ENCODE measurements at places on chromosomes 13 and 19.

DNA sequence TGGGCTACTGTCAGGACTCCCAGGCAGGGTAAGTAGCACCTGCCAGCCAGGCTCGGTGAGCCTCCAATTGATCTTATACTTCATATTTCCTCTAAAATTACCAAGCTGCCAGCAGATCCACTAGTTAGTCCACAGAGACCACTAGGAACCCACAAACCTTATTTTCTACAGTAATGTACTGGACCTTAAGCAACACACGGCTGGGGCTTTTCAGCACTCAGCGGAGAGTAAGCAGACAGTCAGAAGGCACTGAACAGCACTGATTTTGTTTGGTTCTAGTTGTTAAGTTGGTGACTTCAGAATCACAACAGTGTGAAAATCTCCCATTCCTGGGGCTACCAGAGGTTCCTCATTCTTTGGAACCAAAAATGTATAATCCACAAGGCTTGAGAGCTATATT, 56.1 kb downstream of the MRPL57 start:
- DNase-seq = peak; percentile 53

DNA sequence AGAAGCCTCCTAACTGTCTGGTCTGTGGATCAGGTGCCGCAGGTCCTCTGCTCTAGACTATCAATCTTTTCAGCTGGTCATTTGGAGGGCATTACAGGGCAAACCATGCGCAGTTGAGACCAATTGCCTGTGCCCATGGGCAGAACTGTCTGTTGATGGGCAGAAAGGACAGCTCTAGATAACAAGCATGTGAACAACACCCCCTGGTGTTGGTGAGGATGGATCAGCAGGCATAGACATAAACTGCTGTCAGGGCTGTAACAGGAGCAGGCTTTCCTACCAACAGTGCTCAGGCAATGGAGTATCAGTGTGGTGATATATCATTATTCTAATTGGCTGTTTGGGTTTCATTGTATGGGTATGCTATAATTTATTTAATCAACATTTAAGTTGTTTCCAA, 104.7 kb upstream of the KL start:
- peak; percentile 54 for DNase-seq

GRCh38 chr13:41547251-41548000, 90.1 kb downstream of the RGCC start:
- DNase-seq = no peak

DNA sequence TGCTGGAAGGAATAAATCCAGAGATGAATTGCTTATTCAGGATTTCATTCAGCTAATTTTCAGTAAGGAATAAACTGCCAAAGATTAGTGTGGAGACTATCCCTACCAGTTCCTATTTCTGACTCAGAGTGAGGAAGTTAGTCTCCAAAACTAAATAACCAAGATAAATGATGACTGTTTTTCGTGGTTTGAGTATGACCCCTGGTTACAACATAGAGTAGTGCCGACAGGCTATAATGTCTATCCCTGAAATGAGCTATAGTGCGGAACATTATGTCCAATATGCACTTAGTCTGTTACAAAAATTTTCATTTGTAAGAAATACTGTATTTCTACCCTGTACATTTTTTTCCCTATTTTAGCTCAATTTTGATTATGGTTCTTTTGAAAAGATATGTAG, 51.4 kb downstream of the NBEA start:
- no peak for DNase-seq

DNA sequence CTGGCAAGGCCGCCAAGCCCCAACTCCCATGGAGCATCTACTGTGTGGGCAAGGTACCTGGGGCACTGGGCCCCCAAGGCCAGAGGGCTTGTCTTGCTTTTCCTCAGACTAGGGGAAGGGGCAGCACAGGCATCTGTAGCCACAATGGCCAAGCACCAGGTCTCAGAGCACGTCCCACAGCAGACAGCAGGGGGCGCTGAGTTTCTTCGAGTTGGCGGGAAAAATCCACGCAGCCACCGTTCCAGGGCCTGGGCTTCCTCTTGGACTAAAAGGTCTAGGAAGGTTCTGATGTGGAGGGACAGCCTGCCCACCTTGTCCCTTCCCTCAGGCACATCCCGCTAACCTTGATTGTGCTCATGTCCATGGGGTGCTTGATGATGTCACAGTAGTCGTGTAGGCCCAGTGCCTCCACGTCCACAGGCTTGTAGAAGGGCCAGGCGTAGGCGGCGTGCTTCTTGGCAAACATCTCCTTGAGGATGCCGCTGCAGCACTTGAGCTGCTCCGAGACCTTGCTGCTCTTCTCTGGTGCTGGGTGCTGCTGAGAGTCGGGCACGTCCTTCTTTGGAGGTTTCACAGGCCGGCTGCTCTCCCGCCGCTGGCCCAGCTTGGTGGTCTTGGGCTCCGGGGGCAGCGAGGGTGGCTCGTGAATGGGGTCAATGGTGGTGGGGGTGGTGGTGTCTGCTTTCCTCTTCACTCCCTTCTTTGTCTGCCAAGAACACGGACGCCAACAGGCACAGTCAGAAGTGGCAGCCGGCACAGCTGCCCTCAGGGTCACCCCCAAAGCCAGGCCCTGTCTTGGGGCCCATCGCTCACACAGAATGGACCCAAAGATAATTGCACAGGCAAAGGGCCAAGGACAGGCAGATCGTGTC, 32.0 kb upstream of the EPHX3 start:
- DNase-seq = peak; percentile 88

- no peak for DNase-seq
These were observed 213.7 kb downstream of the TEX29 start for GRCh38 chr13:111533900-111534683.

GRCh38 chr13:108270442-108270841, 924 bp downstream of the TNFSF13B start:
- no peak for DNase-seq

DNA sequence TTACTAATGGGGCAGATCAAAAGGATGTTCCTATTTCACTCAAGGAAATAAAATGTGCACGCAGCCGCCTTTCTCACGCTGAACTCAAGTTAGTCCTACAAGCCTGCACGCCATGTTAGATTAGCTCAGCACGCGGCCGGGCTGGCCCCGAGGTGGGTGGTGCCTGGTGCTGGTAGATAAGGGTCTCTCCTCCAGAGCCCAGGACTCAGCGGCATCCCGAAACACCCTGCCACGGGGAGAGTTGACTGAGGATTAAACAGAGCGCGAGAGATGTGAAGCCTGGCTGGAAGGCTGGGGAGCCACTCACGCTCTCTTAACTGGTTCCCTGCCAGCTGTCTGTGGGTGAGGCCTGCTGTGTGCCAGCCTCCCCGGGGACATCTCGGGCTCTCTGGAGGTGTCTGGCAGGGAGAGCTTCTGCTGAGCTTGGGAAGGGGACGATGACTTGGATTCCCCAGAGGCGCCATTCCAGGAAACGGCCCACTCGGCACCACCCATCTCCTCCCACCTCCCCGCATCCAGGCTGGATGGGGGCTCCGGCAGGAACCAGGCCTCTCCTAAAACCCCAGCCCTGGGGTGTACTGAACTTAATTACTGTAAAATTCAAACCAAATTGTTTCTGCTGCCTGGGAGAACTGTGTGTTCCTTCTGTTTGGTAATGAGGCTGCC, 122.2 kb downstream of the KDM4B start:
- peak; percentile 97 for DNase-seq

DNA sequence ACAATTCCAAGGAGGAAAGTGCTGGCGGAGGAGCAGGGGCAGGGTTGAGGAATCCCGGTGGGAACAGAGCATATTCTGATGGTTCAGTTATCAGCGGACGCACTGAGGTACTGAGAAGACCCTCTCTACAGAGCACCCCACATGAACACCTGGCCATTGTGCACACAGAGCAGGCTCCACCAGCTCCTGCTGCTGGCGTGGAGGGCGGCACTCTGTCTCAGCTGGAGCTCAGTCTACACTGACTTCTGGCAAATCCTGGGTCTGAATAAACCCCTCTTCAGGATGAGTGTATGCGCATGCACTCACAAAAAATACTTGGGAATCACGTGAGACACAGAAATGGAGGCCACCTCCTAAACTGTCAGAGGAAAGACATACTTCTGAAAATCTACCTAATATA, 114.4 kb upstream of the IRS2 start:
- DNase-seq = no peak

DNA sequence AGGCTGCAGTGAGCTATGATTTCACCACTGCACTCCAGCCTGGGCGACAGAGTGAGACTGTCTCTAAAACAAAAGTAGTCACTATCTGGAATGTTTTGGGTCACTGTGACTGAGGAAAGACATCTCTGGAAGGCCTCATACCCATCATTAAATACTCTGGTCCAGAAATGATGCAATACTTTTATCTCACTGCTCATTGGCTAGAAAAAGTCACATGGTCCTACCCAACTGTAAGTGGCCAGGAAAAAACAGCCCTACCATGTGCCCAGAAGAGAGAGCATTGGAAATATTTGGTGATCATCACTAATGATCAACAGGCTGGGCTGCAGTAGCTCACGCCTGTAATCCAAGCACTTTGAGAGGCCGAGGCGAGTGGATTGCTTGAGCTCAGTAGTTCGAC, 29.8 kb downstream of the PNPLA6 start:
- peak; percentile 74 for DNase-seq

DNA sequence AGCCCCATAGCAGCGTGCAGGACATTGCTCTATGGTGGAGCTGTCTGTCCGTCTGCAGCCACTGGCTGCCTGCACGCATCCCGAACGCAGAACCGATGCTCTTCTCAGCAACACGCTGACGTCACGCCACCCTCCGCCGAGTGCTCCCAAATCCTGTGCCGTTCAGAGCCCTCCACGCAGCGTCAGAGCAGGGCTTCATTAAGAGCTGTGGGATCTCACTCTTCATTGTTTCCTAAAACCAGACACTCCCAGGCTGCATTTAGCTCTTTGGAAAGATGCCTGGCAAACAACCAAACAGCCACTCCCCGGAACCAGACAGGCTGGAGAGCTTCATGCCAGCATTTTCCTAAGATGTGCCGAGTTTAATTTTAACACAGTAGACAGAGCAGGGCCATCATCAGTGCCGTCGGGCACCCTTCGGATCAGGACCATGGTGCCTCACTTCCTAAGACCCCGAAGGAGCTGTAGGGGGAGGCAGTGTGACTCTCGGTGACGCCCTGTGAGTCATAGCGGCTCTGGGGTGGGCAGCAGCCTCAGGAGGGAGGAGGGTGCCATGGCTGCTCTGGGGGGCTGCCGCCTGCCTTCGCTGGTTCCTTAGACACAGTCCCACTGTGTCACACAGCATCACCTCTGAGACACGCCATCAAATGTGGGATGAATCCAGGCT, 131.5 kb upstream of the MCF2L start:
- peak; percentile 68 for DNase-seq

DNA sequence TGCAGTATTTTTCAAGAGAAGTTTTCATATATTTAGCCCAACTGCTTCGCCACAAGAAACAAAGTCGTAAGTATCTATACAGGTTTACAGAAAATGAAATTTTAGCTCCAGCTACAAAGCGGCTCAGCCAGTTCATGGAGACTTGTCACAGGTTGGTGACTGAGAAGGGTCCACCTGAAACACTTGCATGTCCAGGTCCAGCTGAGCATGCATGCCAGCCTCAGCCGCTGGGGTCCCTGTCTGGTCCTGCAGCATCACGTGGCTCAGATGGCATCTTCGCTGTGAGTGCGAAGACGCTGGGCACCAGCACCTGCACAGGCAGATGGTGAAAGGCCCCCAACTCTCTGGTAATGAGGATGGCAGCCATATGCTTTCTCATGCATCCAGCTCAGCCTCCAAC, 63.8 kb downstream of the SHISA2 start:
- no peak for DNase-seq

DNA sequence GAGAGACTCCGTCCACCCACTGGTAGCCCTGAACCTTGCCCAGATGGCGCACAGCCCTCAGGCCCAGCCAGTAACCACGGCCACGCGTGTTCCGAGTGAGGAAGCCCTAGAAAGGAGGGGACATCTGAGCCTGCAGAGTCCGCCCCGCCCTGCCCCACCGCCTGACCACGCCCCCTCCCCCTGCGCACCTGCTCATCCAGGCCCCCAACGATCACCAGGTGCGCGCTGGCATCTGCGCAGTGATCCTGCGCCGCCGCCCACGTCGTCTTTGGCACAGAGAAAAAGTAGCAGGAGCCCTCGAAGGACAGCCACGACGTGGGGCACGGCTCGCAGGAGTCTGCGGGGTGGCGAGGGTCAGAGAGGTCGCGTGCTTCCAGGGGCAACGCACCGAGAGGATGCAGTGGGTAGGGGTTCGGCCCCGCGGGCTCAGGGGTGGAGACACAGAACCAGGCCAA, 2.1 kb downstream of the CLEC4G start:
- no peak for DNase-seq

- DNase-seq = no peak
These were observed 411.0 kb downstream of the ZNF536 start for GRCh38 chr19:30783212-30783611.

- DNase-seq = no peak
These were observed 220.9 kb upstream of the CSNK1A1L start for GRCh38 chr13:37326334-37326733.

GRCh38 chr19:53158119-53158656, 665 bp downstream of the ZNF347 start:
- DNase-seq = peak; percentile 52

DNA sequence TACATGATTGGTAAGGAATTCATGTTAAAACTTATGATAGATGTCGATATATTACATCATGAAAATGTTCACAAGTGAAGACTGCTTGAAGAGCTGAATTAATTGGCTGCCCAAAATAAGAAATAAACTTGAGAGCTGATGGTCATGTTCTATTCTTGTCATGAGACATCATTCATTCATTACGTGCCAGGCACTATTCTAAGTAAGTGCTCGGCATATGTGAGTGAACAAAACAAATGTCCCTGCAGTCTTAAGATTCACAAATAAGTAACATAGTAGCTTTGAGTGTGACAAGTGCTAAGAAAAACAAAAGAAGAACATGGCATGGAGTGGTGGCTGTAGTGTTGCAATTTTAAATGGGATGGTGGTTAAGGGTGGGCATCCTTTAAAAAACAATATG, 329.3 kb downstream of the SUCLA2 start:
- no peak for DNase-seq

DNA sequence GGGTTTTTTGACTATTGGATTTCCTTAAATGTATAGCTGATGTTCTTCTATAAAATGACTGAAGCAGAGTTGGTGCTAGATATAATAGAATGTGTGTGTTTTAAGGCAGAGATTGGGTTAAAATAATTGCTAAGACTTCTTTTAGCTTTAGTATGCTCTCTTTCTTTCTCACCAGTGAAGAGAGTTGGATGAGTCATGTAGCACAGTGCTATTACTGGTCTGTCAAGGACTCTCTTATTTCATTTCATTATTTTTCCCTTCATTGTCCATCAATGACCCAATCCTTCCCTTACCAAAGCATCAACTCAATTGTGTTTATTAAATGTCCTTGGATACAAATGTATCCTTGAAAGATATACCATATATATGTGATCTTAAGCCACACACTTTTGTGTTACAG, 268.9 kb downstream of the IRS2 start:
- DNase-seq = no peak

GRCh38 chr13:24119626-24120508, 40.7 kb upstream of the SPATA13 start:
- DNase-seq = no peak

- peak; percentile 49 for DNase-seq
These were observed 63.7 kb downstream of the CRYL1 start for GRCh38 chr13:20461860-20462532.
